ENCODE measurements at places on chromosomes 7 and 10. TPM values are rescaled to one million over a fixed set of nuclear protein-coding genes. Genes with fewer than 3 reads are reported as not detected.

C10orf120 gene
- total RNA-seq: not detected

SPAM1 gene
- not detected for total RNA-seq

CALHM3 gene
- total RNA-seq: not detected

OLAH gene
- total RNA-seq: not detected

TLX1 gene
- not detected for total RNA-seq

ARL5B gene
- total RNA-seq: 17.9 TPM

SDK1 gene
- 10.8 TPM for total RNA-seq

- no peaks in the 10 kb centered on the region for H3K27me3 ChIP-seq
- no peak overlapping the region for H3K27ac ChIP-seq
- no peaks in the 10 kb centered on the region for H3K36me3 ChIP-seq
- no peaks in the 10 kb centered on the region for H3K4me1 ChIP-seq
Observed at GRCh38 chr10:91002656-91003055, 81.8 kb upstream of the ANKRD1 start.

DNA sequence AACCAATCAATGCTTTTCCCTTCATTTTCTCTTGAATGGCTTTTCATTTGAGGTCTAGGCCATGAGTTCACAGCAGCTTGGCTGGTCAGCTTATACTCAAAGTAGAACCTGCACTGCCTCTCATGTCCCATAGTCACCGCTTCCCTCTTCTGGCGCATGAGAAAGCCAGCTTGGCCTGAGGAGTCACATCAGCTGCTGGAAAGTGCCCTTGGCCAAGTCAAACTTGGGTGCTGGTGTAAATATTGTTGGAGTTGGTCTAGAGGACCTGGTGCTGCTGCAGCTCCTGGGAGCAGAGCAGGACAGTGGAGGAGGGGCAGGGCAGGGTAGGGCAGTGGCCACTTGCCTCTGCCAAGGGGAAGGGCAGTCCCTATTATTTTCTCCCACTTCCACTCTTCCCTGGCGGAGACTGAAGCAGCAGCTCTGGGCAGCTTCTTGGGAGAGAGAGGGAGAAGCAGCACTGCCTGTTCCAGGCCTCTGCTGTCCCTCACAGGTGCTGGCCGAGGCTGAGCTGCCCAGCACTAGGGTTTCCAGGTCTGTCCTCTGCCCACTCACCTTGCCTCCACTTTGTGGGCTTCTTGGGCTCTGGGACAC, 12.8 kb downstream of the UBE2D4 start:
- H3K4me3 ChIP-seq: no peak overlapping the region
- H3K4me1 ChIP-seq: peaks cover 5% of the 10 kb centered on the region
- DNase-seq: peak; percentile 84
- no peak overlapping the region for H3K27ac ChIP-seq

DNA sequence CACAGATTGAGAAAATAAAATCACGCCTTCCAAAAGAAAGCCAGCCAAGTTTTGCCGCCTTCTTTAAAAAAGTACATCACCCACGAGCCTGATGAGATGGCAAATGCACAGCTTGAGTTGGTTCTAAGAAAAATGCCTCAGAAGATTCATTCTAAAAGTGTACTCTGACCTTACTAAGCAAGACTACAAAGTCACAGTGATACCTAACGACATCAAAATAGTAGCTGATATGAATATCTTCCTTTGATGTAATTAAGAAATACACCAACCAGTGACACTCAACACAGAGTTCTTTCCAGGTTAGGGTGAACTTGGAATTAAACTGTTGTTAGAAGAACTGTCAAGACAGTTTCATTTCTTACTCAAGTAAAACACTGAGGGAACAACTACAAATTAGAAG, 78.0 kb upstream of the AMPH start:
- no peak overlapping the region for H3K27ac ChIP-seq
- H3K4me3 ChIP-seq: no peak overlapping the region
- no peaks in the 10 kb centered on the region for H3K4me1 ChIP-seq
- H3K27me3 ChIP-seq: no peaks in the 10 kb centered on the region

- DNase-seq: no peak
- H3K4me1 ChIP-seq: peaks cover 2% of the 10 kb centered on the region
- H3K36me3 ChIP-seq: no peaks in the 10 kb centered on the region
- H3K27ac ChIP-seq: peak overlapping the region; percentile 7
- H3K4me3 ChIP-seq: no peak overlapping the region
Observed at GRCh38 chr7:47757921-47758411, 176.1 kb upstream of the TNS3 start.

GRCh38 chr10:47363781-47364180, 15.6 kb downstream of the RBP3 start:
- H3K27ac ChIP-seq: no peak overlapping the region
- H3K4me3 ChIP-seq: no peak overlapping the region
- DNase-seq: no peak
- no peaks in the 10 kb centered on the region for H3K4me1 ChIP-seq
- no peaks in the 10 kb centered on the region for H3K36me3 ChIP-seq

GRCh38 chr10:114046087-114046458, 2.4 kb downstream of the ADRB1 start:
- no peak overlapping the region for H3K27ac ChIP-seq
- H3K4me1 ChIP-seq: peaks cover 5% of the 10 kb centered on the region
- peak overlapping the region; percentile 59 for H3K4me3 ChIP-seq
- peaks cover 64% of the 10 kb centered on the region for H3K27me3 ChIP-seq

DNA sequence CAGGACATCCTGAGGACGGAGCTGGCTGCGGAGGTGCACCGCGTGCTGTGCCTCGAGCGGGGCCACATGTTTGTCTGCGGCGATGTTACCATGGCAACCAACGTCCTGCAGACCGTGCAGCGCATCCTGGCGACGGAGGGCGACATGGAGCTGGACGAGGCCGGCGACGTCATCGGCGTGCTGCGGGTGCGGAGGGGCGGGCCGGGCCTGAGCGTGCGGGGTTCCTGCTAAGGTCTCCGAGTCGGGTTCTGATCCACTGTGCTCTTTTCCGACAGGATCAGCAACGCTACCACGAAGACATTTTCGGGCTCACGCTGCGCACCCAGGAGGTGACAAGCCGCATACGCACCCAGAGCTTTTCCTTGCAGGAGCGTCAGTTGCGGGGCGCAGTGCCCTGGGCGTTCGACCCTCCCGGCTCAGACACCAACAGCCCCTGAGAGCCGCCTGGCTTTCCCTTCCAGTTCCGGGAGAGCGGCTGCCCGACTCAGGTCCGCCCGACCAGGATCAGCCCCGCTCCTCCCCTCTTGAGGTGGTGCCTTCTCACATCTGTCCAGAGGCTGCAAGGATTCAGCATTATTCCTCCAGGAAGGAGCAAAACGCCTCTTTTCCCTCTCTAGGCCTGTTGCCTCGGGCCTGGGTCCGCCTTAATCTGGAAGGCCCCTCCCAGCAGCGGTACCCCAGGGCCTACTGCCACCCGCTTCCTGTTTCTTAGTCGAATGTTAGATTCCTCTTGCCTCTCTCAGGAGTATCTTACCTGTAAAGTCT, 10.4 kb downstream of the ATG9B start:
- peaks cover 32% of the 10 kb centered on the region for H3K27me3 ChIP-seq
- peak; percentile 67 for DNase-seq
- H3K27ac ChIP-seq: peak overlapping the region; percentile 42
- H3K4me1 ChIP-seq: peaks cover 64% of the 10 kb centered on the region
- peak overlapping the region; percentile 25 for H3K4me3 ChIP-seq

DNA sequence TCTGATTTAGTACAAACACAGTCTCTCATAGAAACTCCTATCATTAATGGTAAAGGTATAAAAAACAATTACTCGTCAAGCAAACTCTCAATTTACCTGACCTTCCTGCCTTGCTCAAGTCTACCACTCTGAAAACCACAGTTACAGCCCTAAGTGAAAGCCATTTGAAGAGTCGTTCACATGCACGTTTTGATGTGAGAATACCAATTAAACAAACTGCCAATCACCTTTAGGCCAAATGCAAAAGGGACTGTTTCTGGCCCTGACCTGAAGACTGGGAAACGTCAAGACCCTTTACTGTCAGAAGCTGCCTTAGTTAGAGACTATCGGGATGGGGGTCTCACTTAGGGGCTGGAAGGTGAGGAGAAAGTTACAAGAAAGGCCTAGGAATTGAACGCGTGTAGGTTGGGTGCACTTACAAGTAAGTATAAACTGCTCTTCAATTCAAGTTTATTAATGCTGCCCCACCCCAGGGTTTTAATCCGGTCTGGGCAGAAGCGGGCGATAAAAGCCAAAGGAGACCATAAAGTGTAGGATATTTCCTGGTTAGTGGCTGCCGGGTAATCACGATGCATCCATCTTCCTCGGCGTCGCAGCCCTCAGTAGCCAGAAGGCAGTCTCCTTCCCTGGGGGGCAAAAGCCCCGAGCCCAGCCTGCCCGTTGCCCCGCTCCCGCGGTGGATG, 935 bp downstream of the TM9SF3 start:
- peak overlapping the region; percentile 86 for H3K4me3 ChIP-seq
- H3K27me3 ChIP-seq: no peaks in the 10 kb centered on the region
- H3K4me1 ChIP-seq: peaks cover 73% of the 10 kb centered on the region
- no peaks in the 10 kb centered on the region for H3K36me3 ChIP-seq

GRCh38 chr10:10293481-10293951, 724.2 kb upstream of the CELF2 start:
- H3K4me1 ChIP-seq: no peaks in the 10 kb centered on the region
- DNase-seq: peak; percentile 67
- H3K27ac ChIP-seq: no peak overlapping the region
- no peaks in the 10 kb centered on the region for H3K36me3 ChIP-seq
- no peak overlapping the region for H3K4me3 ChIP-seq

- H3K27ac ChIP-seq: no peak overlapping the region
- no peak for DNase-seq
- H3K4me3 ChIP-seq: no peak overlapping the region
- H3K4me1 ChIP-seq: no peaks in the 10 kb centered on the region
- H3K36me3 ChIP-seq: peaks cover 20% of the 10 kb centered on the region
Observed at GRCh38 chr7:116242759-116243158, 32.4 kb downstream of the TES start.

DNA sequence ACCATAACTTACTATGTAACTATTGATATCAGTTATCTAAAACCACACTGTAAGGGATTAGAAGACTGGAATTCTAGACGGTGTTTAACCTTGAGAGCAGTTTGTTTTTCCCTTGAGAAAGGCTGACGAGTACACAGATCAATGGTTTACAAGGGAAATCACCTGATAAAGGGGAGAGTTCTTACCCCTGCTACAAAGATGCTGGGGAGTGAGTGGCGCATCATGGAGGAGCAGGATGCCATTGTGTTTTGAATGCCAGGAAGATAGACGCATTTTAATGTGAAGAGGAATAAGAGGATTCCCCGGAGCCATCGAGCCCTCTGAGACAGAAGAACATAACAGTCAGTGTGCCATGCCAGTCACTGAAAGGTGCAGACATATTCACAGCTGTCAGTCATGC, 145.2 kb downstream of the PKD1L1 start:
- no peak overlapping the region for H3K4me3 ChIP-seq
- H3K27me3 ChIP-seq: no peaks in the 10 kb centered on the region
- H3K4me1 ChIP-seq: peaks cover 16% of the 10 kb centered on the region
- H3K36me3 ChIP-seq: no peaks in the 10 kb centered on the region
- no peak for DNase-seq

DNA sequence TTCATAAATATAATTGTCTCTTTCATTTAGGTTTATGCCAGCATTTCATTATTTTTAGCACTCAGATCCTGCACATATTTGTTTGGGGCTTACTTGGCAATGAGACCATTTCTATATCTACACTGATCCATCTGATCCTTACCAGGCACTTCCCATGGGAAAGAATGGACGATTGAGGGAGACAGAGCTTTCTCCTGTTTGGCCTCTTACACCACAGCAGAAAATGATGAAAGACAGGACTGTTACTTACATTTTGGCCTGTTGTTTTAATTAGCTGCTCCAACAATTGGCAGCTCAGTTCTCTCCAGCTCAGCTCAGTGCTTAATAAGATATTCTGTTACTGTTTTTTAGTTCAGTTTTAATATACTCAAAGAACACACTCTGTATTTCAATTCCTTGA, 77.6 kb upstream of the RSU1 start:
- H3K27me3 ChIP-seq: no peaks in the 10 kb centered on the region
- H3K36me3 ChIP-seq: no peaks in the 10 kb centered on the region
- no peak for DNase-seq
- no peak overlapping the region for H3K4me3 ChIP-seq
- H3K27ac ChIP-seq: no peak overlapping the region

DNA sequence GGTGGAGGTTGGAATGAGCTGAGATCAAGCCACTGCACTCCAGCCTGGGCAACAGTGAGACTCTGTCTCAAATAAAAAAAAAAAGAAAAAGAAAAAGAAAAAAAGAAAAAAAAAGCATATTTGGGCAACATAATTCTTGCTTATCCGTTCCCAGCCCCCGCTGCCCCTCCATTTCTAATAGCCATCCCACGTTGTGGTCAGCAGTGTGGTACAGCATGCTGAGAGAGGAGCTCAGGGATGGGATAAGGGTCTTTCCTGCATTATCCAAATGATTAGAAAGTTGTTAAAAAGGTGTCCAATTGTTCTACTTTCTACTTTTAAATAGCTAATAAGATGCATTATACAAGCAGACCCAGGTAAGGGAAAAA, 104.9 kb upstream of the ZNF92 start:
- no peaks in the 10 kb centered on the region for H3K36me3 ChIP-seq
- no peak overlapping the region for H3K27ac ChIP-seq
- peaks cover 47% of the 10 kb centered on the region for H3K27me3 ChIP-seq
- no peak overlapping the region for H3K4me3 ChIP-seq

DNA sequence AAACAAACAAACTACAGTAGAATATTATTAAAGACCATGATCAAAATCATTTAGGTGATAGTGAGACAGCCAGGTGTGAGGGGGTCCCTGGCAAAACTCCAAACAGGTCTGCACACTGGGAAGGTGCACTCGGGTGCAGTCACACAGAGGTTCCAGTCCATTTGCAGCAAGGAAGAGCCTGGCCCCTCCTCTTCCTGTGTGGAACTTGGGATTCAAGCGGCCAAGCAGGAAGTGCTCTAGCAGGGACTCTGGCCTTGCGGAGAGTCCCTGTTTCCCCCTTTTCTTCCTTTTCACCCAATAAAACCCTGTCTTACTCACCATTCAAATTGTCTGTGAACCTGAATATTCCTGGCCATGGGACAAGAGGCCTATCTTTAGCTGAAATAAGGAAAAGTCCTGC, 181.8 kb downstream of the LRRTM3 start:
- no peak overlapping the region for H3K27ac ChIP-seq
- H3K36me3 ChIP-seq: no peaks in the 10 kb centered on the region
- no peak overlapping the region for H3K4me3 ChIP-seq
- no peaks in the 10 kb centered on the region for H3K27me3 ChIP-seq

DNA sequence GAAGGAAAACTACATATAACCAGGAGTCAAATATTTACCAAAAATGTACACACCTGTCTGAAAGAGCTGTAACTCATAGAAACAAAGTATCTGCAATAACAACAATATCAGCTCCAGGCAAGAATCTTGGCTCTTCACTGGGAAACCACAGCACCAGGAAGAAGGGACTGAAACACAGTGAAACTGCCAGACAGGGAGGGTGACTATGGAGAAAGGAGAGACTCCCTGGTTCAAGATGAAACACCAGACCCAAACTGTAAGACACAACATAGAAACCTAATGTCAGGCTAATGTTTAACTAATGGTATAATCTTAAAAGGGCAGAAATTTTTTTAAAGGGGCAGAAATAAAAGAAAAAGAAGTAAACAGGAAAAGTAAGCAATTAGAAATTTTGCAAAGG, 11.5 kb upstream of the TAS2R39 start:
- no peak for DNase-seq
- no peak overlapping the region for H3K27ac ChIP-seq
- peaks cover 11% of the 10 kb centered on the region for H3K4me1 ChIP-seq
- no peaks in the 10 kb centered on the region for H3K36me3 ChIP-seq
- no peaks in the 10 kb centered on the region for H3K27me3 ChIP-seq
- H3K4me3 ChIP-seq: no peak overlapping the region

All from stomach (tissue), 19 donors.